ENCODE measurements at places on chromosomes 5 and 9.

DNA sequence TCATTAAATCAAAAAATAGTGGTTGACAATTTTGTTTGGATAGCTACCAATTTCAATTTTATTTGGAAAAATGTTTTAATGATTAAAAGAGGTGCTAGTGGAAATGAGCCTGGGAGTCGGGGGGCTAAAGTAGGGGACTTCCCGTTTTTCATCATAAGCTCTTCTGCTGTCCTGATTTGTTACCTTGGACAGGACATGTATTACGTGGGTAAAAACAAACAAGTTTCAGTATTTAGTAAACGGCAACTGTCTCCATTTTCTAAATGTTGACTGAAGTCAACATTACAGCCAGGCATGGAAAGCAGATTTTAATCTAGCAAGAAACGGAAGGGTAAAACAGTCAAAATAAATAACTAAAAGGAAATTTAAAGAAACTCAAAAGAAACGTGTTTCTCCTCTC lies 212.3 kb upstream of the GRAMD2B start:
- DNase-seq, result no peak

GRCh38 chr5:124921694-124922093 lies 175.3 kb upstream of the ZNF608 start:
- no peak for DNase-seq

DNA sequence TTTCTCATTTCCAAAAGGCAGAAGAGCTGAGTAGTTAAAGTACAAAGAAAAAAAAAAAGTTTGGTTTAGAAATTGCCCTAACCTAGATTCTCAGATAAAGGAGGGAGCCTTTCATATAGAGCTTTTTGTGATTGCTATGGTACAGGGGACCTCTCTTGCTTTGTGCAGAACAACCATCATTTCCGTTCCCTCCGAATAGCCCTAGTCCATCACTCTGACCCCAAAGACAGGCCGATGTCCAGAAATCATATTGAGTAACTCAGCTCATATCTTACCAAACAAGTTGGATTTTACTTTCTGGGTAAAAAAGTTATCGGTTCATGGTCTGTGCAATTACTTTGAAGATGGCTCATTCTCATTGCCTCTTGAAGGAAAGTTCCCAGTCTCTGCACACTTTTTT lies 36.7 kb upstream of the COL15A1 start:
- DNase-seq, result no peak

- DNase-seq, result no peak
Measured at GRCh38 chr5:93990504-93991070, 249.2 kb upstream of the POU5F2 start.

GRCh38 chr5:135426102-135427082 lies 20.8 kb downstream of the DCANP1 start:
- DNase-seq, result peak; percentile 47

All from HuH-7 (cell line).